Left cardiac atrium (tissue), 4 donors: ENCODE measurements at places on chromosomes 1 and 21. TPM values are rescaled to one million over a fixed set of nuclear protein-coding genes. Genes with fewer than 3 reads are reported as not detected.

GRCh38 chr21:38520511-38520910, 22.2 kb upstream of the ERG start:
- DNase-seq: no peak

CLCNKA gene
- total RNA-seq: 0.38 TPM

GRCh38 chr1:214216779-214217178, 64.2 kb upstream of the SMYD2 start:
- no peak for DNase-seq

DNA sequence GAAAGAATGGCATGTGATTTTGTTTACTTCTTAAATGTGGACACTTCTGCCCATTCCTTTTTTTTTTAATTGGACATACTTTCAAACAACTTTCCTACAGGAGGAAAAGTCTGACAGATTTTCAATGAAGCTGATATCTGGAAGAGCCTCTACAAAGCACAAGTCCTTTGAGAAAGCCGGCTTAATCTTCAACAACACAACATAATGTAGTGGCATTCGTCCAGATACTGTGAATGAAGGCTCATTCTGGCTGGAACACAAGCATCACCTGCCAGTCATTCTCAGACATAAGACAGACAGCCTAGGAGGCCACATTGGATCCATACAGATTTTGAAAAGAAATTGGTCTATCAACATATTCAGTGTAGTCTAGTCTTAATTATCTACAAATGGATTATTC, 4.9 kb downstream of the OTUD7B start:
- DNase-seq: no peak

DNA sequence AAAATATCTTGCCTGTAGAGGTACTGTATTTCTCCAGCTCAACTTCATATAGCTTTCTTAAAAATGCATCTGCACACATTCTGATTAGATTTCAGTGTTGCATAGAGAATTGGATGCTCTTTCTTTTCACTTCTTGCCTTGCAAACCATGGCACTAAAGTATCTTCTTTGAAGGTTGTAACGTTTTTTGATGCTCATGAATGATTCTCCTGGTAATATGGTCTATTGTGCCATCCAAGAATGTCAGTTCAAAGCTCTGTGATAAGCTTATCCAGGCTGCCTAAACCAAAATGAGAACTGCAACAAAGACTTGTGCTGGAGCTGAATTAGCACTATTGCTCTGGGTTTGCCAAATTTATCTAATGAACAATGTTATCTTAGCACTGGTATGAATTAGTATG, 1.9 kb downstream of the SGIP1 start:
- DNase-seq: no peak

GRCh38 chr1:66540434-66541032, 6.6 kb downstream of the SGIP1 start:
- DNase-seq: no peak

- no peak for DNase-seq
These were observed 78.4 kb upstream of the CTTNBP2NL start for GRCh38 chr1:112317611-112318062.

DNA sequence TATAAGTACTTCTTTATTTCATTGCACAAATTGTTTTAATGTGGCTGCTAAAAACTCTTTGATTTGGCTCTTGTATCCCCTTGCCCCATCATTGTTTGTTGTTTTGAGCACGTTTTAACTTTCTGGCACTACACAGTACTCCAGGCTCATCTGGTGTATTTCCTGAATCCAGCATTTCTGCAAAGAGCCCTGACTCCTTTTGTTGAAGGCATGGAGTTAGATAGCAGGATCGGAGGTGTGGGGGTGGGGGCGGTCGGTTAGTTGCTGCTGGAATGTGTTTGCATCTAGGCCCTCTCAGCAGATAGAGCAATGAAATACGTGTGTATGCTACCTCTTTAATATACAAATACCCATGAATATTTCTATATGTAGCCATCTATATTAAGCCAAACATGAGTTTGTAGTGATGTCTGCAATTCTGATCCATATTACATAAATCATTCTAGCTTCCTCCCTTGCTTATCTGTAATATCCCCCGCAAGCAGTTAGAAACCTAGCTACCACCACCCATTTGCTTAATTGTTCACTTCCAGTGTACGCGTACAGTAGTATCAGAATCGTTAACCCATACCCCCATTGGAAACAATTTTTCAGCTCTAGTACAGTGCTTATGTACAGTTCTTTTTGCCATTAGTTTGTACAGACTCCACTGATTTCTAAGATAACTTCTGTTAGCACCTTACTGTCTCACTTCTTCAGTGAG, 106.0 kb downstream of the NOS1AP start:
- no peak for DNase-seq

DNA sequence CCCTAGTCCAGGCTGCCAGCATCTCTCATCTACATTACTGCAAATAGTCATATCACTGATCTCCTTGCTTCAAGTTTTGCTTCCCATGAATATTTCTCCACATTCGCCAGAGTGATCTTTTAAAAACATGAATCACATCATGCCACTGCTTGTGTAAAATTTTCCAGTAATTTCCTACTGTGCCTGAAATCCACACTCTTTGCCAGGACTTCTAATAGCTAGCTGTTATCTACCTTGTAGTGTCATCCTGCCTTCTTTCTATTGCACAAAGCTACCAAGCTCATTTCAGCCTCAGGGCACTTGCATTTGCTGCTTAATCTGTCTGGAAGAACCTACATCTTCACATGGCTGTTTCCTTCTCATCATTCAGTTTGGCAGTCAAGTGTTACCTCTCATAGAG, 33.9 kb upstream of the ZNF362 start:
- no peak for DNase-seq

DNA sequence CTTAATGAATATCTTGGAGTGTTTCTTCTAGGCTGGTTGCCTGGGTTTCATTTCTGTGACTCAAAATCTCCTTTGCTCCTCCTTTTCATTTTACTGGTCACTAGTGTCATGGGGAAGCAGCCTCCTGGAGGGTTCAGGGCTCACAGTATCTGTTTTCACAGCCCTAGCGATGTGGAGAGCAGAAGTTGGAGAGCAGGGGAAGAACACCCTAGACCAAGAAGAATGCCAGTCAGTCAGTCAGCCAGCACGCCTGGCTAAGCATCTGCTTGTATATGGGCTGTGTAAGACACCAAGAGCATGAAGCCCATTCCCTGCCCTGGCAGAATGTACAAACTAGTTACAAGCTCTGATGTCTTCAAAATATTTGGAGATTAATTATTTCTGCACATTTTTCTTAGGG, 7.9 kb downstream of the RXRG start:
- no peak for DNase-seq

DNA sequence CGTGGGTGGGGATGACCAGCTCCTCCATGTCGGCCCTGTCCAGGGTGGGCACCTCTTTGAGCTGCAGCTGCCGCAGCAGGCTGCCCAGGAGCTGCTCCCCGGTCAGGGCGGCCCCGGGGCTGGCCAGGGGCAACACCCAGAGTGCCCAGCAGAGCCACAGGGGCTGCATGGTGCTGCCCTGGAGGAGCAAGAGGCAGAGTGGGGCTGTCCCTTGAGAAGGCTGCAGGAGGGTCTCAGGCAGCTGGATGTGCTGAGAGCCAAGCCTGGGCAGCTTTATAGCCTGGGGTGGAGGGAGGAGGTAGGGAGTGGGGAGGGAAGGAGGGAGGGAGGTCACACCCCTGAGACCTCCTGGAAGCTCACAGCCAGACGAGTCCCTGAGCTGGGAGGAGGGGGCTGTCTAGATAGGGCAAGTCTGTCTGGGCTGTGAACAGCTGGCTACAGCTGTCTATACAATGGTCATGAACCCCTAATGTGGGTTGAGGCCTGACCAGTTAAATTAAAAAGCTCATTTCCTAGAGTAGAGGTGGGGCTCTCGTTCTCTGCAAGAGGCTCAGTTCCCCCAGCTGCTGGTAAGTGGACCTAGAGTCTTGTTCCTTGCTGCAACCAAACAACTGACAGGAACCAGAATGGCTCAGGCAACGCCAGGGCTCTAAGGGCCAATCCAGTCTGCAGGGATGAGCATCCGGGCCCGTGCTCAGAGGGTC, at the start of gene LEFTY1:
Gene LEFTY1 (minus strand): TSS at position 249 of the 704 bp plus-strand sequence. CDS start 80 bp downstream, at position 169.
- DNase-seq: no peak

SDC3 gene
- 38.8 TPM for total RNA-seq

GRCh38 chr1:31707711-31708110, 3.9 kb upstream of the COL16A1 start:
- no peak for DNase-seq

- DNase-seq: no peak
These were observed 75.1 kb upstream of the SIPA1L2 start for GRCh38 chr1:232704694-232705680.

SPRR1B gene
- total RNA-seq: not detected

GRCh38 chr1:31954607-31955283, 16.6 kb upstream of the PTP4A2 start:
- DNase-seq: peak; percentile 93

DNA sequence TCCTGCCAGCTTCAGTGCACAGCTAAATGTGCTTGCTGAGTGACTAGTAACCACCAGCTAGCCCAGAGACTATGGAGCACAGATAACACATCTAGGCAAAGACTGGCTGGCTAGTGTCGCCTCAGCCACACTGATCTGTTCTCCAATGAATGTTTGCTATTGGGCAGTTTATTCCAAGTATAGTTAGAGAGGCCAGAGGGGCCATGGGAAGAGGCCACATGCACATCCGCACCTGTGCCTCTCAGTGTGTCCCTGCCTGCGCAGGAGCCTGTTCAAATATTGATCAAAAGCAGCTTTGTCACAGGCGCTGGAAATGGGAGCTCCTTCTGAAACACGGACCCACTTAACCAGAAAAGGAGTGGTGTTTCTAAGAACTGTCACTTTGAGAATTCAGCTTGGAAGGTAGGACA, 51.3 kb upstream of the ATP1A1 start:
- DNase-seq: no peak

BRDT gene
- not detected for total RNA-seq

TSPAN2 gene
- 13.3 TPM for total RNA-seq

- DNase-seq: no peak
These were observed 107.7 kb upstream of the PLXNA2 start for GRCh38 chr1:208351838-208352237.

DNA sequence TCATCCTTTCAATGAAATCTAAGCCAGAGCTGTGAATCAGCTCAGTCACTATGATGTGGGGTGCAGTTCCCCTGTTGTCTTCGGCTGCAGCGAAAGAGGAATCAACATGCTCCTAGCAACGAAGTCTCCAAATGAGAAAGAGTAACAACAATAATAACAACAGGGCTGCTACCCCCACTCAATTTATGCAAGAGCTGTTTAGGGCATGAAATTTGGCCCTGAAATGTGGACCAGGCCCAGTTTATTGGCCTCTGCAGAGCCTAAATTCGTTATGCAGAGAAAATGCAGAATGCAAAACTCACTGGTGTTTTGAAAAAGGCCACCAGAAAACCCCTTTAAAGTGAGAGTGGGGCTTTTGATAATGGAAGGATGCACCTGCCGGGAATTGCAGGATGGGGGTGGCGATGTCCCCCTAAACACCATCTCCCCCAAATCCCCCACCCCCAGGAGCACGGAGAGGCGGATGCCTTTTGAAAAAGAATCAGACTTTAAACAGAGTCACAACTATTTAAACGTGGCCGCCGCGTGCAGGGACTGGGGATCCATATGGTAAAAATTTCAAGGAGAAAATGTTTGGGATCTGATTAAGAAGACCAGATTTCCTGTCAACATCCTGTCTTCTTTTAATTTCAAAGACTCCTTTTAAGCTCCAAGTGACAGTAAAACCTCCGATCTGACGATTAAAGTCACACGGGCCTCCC, 1.9 kb downstream of the RUNX3 start:
- DNase-seq: no peak

DNA sequence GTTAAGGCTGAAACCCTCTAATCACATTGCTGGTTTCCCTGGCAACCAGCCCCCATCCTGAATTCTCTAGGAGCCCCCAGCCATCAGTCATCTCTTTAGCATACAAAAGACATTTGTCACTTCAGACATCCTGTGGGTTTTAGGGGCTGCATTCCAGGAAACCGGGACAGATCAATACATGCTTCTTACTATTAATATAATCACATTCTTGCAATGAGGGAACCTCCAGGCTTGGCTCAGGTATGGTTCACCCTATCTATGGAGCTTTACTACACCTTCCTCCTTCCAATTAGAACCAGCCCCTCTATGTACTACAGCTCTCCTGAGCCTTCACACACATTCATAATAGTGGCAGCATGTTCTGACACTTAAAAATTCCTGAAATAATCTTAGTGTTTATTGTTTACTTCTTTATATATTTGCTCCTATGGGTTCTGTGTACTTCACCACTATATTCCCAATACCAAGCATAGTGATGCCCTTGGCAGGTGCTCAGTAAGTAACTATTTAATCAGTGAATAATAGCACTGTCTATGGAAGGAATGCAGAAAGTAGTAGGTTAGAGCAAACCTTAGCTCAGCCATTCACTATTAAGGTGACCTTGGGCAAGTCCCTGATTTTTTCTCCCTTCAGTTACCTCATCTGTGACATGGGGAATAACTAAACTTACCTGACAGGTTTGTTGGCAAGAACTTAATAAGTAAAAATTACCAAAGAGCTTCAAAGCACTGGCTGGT, 59.6 kb downstream of the ZNF678 start:
- no peak for DNase-seq

VHLL gene
- total RNA-seq: not detected

DNA sequence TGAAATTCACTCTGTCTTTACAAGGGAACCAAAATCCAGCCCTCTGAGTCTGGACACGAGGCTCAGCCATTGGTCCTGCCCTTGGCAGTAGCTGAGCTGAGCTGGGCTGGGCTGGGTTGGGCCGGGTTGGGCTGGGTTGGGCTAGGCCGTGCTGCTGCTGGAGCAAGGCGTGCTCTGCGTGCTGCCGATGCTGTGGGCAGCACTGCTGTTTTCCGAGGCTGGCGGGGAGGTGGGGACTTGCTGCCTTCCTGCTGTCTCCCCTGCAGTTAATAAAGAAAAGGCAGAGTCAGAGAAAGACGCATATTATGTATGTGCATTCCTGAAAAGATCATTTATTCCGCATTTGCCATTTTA, 182.9 kb downstream of the CDC7 start:
- peak; percentile 47 for DNase-seq

GRCh38 chr1:198295225-198295624, 138.4 kb downstream of the NEK7 start:
- no peak for DNase-seq

DNA sequence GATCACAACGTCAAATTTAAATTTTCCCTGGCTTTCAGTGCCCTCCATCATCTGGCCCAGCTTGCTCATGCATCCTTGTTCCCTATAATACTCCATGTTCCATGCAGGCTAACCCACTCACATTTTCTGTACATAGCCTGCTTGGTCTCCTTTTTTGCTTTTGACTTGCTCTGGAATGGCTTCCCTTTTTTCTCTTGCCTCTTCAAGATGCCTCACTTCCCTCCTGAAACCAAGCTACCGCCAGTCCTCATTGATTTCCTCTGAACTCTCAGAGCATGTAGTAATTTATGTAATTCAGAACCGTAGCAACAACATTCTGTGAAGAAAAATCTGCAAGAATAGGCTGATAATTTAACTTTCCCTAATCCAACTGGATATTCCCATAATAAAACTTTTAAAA, 10.3 kb downstream of the CAP1 start:
- DNase-seq: no peak

RGS8 gene
- total RNA-seq: 0.18 TPM
